ENCODE measurements at places on chromosomes 12 and 14.

GRCh38 chr12:63862187-63862968, 17.9 kb downstream of the SRGAP1 start:
- H3K27me3 ChIP-seq, result peaks cover 3% of the 10 kb centered on the region
- no peaks in the 10 kb centered on the region for H3K36me3 ChIP-seq
- H3K4me3 ChIP-seq, result no peak overlapping the region
- no peak for DNase-seq
- H3K27ac ChIP-seq, result no peak overlapping the region
- no peaks in the 10 kb centered on the region for H3K4me1 ChIP-seq

- no peaks in the 10 kb centered on the region for H3K27me3 ChIP-seq
- no peak for DNase-seq
- H3K4me3 ChIP-seq, result no peak overlapping the region
- no peak overlapping the region for H3K27ac ChIP-seq
- H3K4me1 ChIP-seq, result no peaks in the 10 kb centered on the region
Measured at GRCh38 chr12:41439801-41440200, 251.7 kb downstream of the PDZRN4 start.

- H3K4me1 ChIP-seq, result peaks cover 26% of the 10 kb centered on the region
- H3K27me3 ChIP-seq, result peaks cover 38% of the 10 kb centered on the region
- H3K4me3 ChIP-seq, result peak overlapping the region; percentile 6
- peak overlapping the region; percentile 7 for H3K27ac ChIP-seq
- no peak for DNase-seq
Measured at GRCh38 chr12:54421175-54421878, 2.3 kb upstream of the ITGA5 start.

GRCh38 chr12:119803381-119803791, 73.7 kb downstream of the CIT start:
- H3K4me1 ChIP-seq, result no peaks in the 10 kb centered on the region
- DNase-seq, result no peak
- no peak overlapping the region for H3K4me3 ChIP-seq

DNA sequence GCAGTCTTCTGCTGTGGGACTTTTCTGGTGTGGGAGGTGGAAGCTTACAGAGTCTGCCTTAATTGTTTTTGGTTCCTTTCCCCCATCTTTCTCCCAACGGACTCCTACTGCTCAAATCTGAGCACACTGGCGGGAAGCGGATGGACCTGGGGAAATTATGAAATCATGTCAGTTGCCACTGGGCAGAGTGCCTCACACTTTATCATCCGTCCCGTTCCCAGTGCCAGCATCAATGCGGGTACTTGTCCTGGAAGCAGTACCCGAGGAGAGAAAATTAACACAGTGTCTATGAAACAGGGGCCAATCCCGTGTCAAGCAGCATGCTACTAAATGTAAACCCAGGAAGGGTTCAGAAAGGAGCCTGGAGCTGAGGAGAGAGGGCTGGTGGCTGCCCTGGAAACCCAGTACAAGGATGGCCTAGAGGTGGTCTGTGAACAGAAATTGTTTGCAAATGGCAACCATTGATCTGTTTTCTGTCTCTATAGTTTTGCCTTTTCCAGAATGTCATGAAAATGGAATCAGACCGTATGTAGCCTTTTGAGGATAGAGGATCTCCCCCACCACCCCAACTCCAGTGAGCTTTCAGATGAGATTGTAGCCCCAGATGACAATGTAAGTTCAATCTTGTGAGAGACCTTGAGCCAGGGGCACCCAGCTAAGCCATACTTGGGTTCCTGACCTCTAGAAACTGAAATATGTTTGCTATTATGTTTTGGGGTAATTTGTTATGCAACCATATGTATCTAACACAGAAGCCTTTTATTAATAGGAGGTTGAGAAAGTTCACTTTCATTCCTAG, 908 bp upstream of the CDKL1 start:
- H3K27me3 ChIP-seq, result peaks cover 33% of the 10 kb centered on the region
- no peak for DNase-seq
- H3K36me3 ChIP-seq, result no peaks in the 10 kb centered on the region
- H3K4me1 ChIP-seq, result peaks cover 10% of the 10 kb centered on the region
- no peak overlapping the region for H3K27ac ChIP-seq
- H3K4me3 ChIP-seq, result peak overlapping the region; percentile 46

- H3K36me3 ChIP-seq, result peaks cover 70% of the 10 kb centered on the region
- no peaks in the 10 kb centered on the region for H3K27me3 ChIP-seq
- H3K27ac ChIP-seq, result no peak overlapping the region
Measured at GRCh38 chr12:57276935-57277563, 26.1 kb upstream of the STAC3 start.

GRCh38 chr14:53716578-53716977, 240.0 kb downstream of the BMP4 start:
- H3K27me3 ChIP-seq, result no peaks in the 10 kb centered on the region
- H3K36me3 ChIP-seq, result no peaks in the 10 kb centered on the region
- no peak overlapping the region for H3K4me3 ChIP-seq
- H3K4me1 ChIP-seq, result no peaks in the 10 kb centered on the region

DNA sequence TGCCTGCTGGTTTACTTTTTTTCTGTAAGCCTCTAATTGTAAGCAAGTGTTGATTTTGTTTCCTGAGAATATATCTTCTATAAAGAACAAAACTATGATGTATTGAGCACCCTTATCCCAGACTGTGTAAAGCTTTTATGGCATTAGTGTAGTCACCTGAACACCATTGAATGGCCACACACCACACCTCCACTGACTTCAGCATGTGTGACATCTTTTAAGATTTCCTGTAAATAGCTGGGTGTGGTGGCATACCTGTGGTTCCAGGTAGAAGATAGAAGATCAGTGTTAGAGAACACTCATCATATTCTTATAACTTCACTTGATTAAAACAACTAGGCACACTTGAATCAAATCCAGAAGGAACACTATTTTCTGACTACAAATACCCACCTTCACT, 51.3 kb downstream of the WBP11 start:
- no peak for DNase-seq
- no peaks in the 10 kb centered on the region for H3K27me3 ChIP-seq
- no peak overlapping the region for H3K27ac ChIP-seq
- peaks cover 3% of the 10 kb centered on the region for H3K4me1 ChIP-seq
- H3K4me3 ChIP-seq, result no peak overlapping the region
- H3K36me3 ChIP-seq, result no peaks in the 10 kb centered on the region

- no peaks in the 10 kb centered on the region for H3K4me1 ChIP-seq
- H3K27ac ChIP-seq, result no peak overlapping the region
- no peaks in the 10 kb centered on the region for H3K36me3 ChIP-seq
- no peak overlapping the region for H3K4me3 ChIP-seq
- no peak for DNase-seq
Measured at GRCh38 chr14:99545586-99545985, 58.4 kb downstream of the CCDC85C start.
